MM.1S (cell line): ENCODE measurements at places on chromosomes 13 and 19.

DNA sequence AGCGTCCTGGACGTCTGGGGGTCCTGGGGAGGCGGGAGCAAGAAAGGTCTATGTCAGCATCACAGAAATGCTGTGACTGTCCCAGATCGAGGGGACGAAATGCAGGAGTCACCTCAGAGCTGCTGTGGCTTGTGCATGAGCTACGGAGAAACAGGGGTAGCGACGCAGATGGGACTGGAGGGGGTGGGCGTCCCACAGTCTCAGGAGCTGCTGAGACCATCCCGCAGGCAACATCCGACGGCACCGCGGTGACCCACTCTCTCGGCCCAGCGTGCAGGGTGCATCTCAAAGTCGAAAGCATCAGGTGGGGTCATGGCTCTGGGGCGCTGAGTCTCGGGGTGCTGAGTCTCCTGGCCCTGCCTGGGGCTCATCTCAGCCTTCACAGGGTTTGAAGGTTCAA, 37.4 kb upstream of the C13orf46 start:
- H3K36me3 ChIP-seq = peaks cover 35% of the 10 kb centered on the region; the same call in 1 of the 2 replicates
- no peak for DNase-seq
- no peaks in the 10 kb centered on the region for H3K4me1 ChIP-seq
- no peak overlapping the region for H3K4me3 ChIP-seq
- no peak overlapping the region for H3K27ac ChIP-seq

DNA sequence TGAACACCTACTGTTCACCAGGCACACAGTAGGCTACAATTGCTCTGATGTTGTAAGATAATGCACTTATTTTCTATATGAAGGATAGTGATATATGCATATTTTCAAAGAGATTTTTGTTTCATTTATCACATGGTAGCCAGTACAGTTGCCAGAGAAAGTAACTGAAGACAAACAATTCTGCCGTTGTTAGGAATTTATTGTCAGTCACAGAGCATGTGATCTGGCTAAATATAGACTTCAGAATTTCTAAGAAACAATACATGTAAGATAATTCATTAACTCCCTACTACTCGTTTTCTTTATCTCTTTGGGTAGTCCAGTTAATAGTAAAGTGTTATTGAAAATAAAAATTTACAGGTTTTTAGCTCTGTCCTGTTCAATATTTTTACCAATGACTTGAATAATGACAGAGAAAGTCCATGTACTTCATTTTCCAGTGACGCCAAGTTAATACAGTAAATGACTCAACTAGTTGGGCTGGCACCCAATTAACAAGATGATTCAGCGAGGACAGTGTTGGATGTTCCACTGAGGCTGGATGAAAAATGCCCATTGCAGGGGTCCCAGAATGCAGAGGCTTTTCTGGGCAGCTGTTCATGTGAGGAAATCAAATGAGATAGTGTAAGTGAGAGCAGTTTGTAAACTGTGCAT, 35.6 kb downstream of the GJA3 start:
- no peaks in the 10 kb centered on the region for H3K36me3 ChIP-seq
- H3K27me3 ChIP-seq = no peaks in the 10 kb centered on the region
- no peak overlapping the region for H3K27ac ChIP-seq
- DNase-seq = no peak

DNA sequence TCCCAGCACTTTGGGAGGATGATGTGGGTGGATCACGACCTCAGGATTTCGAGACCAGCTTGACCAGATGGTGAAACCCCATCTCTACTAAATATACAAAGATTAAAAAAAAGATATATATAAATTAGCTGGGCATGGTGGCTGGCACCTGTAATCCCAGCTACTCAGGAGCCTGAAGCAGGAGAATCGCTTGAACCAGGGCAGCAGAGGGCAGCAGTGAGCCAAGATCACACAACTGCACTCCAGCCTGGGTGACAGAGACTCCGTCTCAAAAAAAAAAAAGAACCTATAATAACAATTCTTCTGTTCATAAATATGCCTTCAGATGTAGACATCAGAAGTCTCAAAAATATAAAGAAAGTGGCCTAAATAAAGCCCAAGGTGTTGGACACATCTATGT, 7.6 kb downstream of the ZNF737 start:
- no peaks in the 10 kb centered on the region for H3K27me3 ChIP-seq
- no peak for DNase-seq
- H3K4me3 ChIP-seq = no peak overlapping the region

DNA sequence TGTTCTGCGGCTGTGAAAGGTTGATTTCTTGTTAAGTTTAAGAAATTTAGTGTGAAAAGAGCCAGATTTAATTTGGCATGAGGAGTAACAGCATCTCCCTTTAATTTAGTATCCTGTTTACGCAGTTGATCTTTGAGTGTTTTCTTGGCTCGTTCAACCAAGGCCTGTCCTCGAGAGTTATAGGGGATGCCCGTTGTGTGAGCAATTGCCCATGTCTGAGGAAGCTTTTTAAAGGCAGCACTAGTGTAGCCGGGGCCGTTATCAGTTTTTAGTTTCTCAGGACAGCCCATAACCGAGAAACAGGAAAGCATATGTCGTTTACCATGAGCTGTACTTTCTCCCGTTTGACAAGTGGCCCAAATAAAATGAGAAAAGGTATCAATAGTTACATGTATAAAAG, 47.5 kb upstream of the ZNF43 start:
- H3K4me1 ChIP-seq = no peaks in the 10 kb centered on the region
- no peak for DNase-seq
- no peak overlapping the region for H3K4me3 ChIP-seq
- no peak overlapping the region for H3K27ac ChIP-seq
- H3K27me3 ChIP-seq = no peaks in the 10 kb centered on the region

DNA sequence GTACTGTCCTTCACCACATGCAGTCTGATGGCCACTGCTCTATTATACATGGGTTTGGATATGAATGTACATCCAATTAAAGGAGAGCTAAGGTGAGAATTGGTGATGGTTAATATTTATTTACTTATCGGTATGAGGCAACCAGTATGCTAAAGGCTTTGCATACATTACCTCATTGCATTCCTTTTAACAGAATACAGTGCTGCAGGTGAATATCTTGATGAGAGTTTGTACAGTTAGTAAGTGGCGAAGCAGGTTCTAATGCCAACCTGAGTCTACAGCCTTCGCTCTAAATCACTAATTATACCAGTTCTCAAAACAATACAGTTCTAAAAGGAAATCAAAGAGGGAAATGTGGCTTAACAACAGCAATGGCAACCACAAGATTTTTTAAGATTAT, 284.1 kb downstream of the ITGBL1 start:
- H3K36me3 ChIP-seq = no peaks in the 10 kb centered on the region
- no peak overlapping the region for H3K4me3 ChIP-seq
- no peak overlapping the region for H3K27ac ChIP-seq
- H3K4me1 ChIP-seq = no peaks in the 10 kb centered on the region
- DNase-seq = no peak

DNA sequence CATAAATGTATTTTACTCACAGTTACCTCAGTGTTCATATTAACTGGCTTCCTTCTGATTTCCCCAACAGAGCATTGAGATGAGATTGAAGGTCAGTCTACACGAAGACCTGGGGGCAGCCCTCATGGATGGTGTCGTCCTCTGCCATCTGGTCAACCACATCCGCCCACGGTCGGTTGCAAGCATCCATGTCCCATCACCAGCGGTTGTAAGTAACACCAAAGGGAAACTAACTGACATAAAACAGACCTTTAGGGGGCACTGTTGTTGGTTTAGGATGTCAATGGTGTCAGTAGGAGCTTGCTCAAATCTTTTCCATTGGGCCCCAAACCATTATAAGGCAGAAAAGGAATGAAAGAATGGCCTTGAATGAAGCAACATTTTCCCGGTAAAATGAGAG, 68.2 kb downstream of the ESD start:
- no peak overlapping the region for H3K4me3 ChIP-seq
- H3K27me3 ChIP-seq = no peaks in the 10 kb centered on the region
- no peaks in the 10 kb centered on the region for H3K4me1 ChIP-seq
- no peak for DNase-seq

GRCh38 chr13:101811284-101811839, 358.9 kb downstream of the ITGBL1 start:
- no peaks in the 10 kb centered on the region for H3K27me3 ChIP-seq
- DNase-seq = no peak
- no peak overlapping the region for H3K27ac ChIP-seq

- no peaks in the 10 kb centered on the region for H3K4me1 ChIP-seq
- no peak for DNase-seq
- peaks cover 80% of the 10 kb centered on the region for H3K27me3 ChIP-seq
- no peaks in the 10 kb centered on the region for H3K36me3 ChIP-seq
These were observed 44.3 kb downstream of the COLGALT1 start for GRCh38 chr19:17599780-17600179.

DNA sequence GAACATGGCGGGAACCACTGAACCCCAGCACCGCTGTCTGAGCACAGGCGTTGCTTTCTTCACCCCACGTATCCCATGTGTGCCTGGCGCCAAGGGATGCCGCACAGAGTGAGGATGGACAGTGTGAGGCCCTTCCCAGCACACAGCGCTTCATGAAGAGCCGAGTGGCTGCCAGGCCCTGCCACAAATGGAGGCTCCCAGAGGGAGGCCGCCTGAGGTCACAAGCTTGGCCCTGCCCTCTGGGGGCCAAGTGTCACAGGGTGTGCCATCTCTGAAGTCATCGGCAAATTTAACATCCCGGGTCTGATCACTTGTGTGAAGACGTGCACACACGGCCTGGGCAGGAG, 24.4 kb downstream of the MPND start:
- no peak overlapping the region for H3K4me3 ChIP-seq
- H3K4me1 ChIP-seq = peaks cover 29% of the 10 kb centered on the region
- no peak overlapping the region for H3K27ac ChIP-seq
- H3K27me3 ChIP-seq = no peaks in the 10 kb centered on the region

DNA sequence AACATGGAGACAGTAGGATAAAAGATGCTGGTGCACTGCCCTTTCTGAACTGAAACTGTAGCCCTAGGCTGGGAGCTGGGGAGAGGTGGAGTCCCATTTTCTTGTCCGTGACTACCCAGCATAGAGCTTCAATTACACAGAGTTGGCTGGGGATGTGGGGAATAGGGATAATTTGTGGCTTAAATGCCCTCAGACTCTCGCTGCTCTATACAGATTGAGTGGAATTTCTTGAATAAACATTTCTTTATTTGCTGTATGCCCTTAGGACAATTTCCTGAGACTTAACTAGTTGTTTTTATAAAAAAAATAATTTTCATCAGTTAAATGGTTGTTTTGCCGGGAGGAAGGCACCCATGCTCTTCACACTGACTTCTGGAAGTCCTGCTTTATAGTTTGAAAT, 7.2 kb downstream of the IGFL2 start:
- no peak overlapping the region for H3K4me3 ChIP-seq
- no peaks in the 10 kb centered on the region for H3K4me1 ChIP-seq
- H3K27me3 ChIP-seq = peaks cover 22% of the 10 kb centered on the region
- no peak overlapping the region for H3K27ac ChIP-seq

DNA sequence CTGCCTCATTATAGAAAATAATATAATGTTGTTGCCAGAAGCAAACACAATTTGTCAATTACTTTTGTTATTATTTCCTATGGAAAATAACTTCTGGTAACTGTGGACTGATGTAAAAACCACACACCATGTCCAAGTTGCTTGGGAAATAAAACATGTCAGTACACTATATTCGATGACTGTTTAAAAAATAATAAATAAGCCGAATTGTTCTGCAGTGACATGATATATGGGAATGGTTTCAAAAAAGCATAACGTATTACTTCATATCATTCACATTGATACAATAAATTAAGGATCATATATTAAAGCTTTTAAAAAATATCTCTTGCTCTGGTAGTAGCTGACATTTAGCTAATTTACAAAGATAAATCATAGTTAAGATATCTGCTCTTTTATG, 2062.1 kb downstream of the PCDH9 start:
- peaks cover 5% of the 10 kb centered on the region; the same call in 1 of the 2 replicates for H3K4me1 ChIP-seq
- no peaks in the 10 kb centered on the region for H3K36me3 ChIP-seq
- H3K4me3 ChIP-seq = no peak overlapping the region
- no peaks in the 10 kb centered on the region for H3K27me3 ChIP-seq
- DNase-seq = no peak
